ENCODE measurements at places on chromosomes 1 and 21. TPM values are rescaled to one million over a fixed set of nuclear protein-coding genes. Genes with fewer than 3 reads are reported as not detected.

Gene NECTIN4
- 0.09 TPM for total RNA-seq

Gene CRP
- total RNA-seq = 0.22 TPM

Gene TMPRSS2
- 0.49 TPM for total RNA-seq

Gene ADPRS
- 25.0 TPM for total RNA-seq

GRCh38 chr1:4213366-4213973 lies 313.4 kb upstream of the C1orf174 start:
- no peak for DNase-seq

DNA sequence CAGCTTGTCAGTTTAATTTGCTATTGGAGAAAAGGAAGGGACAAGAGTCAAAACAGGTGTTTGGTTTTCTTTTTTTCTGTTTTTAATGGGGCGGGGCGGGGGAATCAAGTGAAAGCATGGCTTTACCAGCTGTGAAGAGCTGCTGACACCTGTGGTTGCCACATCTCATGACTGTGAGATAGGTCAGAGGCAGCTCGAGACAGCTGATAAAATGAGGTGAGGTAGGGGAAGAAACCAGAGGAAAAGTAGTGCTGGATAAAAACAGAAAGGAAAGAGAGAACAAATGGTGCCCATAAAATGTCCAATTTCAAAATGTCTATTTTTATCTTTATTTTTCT lies 272.3 kb downstream of the NEGR1 start:
- no peak for DNase-seq

- no peak for DNase-seq
These were observed 12.1 kb downstream of the MIA3 start for GRCh38 chr1:222629921-222630535.

DNA sequence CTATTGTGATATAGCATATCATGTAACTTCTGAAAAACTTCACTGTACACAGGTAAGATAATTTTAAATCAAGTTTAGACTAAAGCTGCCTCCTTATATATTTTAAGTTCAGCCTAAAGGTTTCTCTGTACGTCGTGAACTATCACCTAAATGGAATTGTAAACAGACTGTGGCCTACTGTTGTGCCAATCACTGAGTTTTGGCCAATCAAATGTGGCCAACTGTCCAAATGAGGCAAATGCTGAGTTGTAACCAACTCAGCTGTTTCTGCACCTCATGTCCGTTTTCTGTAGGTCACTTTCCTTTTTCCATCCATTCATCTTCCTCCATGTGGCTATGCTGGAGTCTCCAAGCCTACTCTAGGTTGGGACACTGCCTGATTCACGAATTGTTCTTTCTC lies 63.7 kb upstream of the ST6GALNAC3 start:
- no peak for DNase-seq

DNA sequence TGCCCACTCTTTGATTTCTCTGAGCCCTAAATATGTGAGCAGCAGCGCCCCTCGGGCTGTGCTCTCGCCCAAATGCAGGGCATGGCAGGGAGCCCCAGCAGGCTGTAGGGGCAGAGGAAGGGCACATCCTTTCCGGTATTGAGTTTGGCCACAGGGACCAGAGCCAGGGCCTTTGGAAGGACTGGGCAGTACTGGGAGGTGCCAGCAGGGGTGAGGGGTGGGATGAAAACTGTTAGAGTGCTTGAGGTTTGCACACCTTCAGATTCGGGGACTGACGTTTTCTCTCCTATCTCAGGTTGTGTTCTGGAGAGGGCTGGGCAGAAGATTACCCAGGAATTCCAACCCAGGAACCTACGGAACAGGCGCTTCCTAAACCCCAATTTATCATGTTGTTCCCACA lies 2.2 kb upstream of the ATP1A2 start:
- no peak for DNase-seq

DNA sequence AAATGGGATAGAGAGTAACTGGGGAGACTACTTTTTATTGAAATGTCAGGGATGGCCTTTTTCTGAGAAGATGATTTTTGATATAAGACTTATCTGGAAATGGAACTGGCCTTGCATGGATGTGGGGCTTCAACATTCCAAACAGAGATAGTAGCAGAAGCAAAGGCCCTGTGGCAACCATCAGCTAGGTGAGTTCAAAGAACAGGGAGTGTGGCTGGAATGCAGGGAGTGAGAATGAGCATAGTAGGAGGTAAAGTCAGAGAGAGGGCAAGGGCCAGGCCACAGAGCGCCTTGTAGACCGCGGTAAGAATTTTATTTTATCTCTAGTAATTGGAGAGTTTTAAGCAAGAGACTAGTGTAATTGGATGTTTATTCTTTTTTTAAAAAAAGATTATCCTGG lies 227.0 kb upstream of the B3GALT2 start:
- DNase-seq = no peak
